ENCODE measurements at places on chromosomes 5 and 9.

DNA sequence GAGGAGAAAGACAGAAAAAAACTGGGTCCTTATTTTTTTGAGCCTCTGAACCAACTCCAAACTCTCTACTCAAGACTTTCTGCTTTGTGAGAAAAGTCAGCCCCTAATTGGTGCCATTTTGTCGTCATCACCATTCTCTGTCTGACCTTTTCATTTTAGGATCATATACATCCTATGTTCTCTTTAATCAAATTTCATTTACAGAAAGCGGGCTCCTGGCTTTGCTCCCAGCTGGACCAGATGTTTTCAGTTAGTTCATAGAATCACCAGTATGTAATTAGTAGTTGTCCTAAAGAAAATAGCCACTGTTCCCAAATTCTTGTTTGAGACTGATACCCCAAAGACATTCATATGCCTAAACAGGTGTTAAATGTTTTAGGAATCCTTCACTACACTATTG lies 28.6 kb upstream of the SLCO4C1 start:
- no peak for DNase-seq

DNA sequence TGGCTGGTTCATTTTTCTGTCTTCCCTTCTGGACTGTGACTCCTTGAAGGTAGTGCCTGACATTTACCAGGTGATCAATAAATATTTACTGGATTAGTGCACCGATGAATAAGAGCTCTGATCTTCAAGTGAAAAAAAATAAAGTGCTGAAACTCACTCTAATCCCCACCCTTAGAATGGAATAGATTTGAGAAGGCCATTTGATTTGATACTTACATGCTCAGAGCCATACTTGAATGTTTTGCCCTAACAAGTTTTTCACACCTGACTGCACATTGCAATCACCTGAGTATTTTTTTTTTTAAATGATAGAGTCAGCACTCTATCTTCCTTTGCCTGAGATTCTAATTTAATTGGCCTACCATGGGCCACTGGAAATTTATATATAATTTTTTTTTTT lies 105.7 kb downstream of the LRRC70 start:
- no peak for DNase-seq

GRCh38 chr9:107169796-107170195 lies 113.3 kb upstream of the RAD23B start:
- DNase-seq = no peak

GRCh38 chr5:158769079-158769478 lies 330.6 kb downstream of the EBF1 start:
- DNase-seq = no peak

DNA sequence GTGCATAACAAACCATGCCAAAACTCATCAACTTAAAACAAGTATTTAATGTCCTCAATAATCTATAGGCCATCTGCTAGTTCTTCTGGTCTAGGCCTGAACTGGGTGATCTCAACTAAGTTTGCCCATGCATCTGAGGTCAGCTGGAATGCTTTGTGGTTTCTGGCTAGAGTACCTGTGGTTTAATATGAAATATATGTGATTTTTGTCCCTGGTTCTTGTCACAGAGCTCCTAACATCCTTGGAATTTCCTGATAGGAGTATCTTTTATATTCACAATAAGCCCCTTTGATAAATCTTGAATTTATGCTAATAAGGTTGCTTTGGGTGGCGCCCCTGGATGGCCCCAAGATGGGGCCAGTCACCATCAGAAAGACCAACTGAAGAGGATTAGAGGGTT lies 535.9 kb downstream of the DNAH5 start:
- DNase-seq = no peak

- DNase-seq = no peak
Observed at GRCh38 chr5:176183321-176184074, 54.7 kb upstream of the SIMC1 start.

DNA sequence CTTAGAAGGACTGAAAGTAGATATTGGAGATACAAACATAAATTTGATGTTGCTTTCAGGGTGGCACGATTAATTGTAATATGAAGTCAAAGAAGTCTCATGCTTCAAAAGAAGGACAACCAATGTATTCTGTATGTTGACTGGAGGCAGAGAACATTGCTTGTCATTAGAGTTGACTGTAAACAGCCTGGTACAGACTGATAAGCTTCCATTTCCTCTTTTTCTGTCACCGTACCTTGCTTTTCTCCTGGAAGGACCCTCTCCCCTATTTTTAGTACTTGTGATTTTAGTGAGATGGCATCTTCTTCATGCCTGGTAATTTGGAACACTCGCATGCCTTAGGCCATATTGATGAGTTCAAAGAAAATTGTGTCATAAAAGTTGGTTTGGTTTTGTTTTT lies 809.4 kb downstream of the PRELID2 start:
- no peak for DNase-seq

GRCh38 chr5:145579301-145579700 lies 255.8 kb downstream of the PRELID2 start:
- no peak for DNase-seq
